ENCODE measurements at places on chromosomes 13 and 19.

DNA sequence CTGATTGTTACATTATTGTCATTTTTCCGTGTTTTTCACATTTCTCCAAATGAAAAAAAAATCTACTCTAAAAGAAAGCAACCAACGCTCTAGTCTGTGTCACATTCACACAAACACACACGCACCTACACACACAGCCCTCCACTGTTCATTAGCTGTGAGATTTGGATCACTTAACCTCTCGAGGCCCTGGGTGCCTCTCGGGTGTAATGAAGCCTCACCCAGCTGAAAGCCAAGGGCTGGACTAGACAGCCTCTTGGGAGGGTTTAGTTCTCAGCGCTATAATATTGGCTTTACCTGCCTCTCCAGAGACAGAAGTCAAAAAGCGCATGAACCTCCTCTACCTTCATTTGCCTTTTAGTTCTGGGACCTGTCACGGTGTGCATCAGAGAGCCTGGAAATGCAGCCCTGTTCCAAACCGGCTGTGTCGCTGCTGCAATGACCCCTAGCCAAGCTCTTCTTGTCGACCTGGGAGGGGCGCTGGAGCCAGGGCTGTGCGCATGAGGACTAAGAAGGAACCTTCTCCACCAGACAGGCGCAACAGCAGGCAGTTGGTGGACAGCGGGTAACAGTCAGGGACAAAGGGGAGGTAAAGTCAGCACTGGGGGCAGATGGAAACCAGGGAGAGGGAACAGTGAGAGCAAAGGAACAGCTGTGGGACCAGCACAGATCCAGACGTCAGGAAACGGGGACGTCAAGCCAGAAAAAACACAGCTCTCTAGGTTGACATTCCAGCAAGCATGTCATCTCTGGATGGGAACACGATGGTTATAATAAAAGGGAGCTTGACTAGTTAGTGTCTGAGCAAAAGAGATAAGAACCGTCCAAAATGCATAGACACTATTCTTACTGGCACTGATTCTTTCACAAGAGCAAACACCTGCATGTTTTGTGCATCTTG, 375.9 kb downstream of the EFNB2 start:
- no peak for DNase-seq

DNA sequence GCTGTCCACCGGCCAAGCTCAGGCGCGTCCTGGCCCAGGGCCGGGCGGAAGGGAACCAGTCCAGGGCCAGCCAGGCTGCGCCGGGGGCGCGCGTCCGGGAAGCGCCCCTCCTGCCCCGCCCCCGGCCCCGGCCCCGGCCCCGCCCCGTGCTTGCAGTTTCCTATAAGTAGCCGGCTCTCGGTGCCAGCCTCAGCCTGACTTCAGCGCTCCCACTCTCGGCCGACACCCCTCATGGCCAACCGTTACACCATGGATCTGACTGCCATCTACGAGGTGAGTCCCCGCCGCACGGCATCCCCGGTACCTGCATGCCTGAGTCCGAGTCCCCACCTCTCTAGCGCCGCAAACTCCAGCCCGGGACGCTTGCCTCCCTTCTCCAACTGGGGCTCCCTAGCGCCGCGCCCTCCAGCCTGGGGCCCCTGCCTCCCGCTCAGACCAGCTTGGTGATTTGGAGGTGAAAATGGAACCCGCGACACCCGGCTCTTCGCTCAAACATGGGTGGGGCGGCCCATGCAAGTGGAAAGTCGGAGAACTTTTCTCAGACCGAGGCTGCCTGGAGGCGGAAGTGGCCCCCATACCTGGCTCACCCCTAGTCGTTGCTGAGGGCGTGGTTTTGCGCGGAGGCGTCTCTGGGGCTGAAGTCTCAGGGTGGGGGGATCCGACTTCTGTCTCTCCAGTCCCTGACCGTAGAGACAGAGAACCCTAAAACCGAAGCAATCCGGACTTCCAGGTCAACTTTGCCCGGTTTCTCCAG, at the start of gene ZFP36:
TSS of gene ZFP36 (plus strand) at position 192 of the 754 bp plus-strand sequence. CDS start at position 250, 58 bp downstream.
- DNase-seq: no peak

DNA sequence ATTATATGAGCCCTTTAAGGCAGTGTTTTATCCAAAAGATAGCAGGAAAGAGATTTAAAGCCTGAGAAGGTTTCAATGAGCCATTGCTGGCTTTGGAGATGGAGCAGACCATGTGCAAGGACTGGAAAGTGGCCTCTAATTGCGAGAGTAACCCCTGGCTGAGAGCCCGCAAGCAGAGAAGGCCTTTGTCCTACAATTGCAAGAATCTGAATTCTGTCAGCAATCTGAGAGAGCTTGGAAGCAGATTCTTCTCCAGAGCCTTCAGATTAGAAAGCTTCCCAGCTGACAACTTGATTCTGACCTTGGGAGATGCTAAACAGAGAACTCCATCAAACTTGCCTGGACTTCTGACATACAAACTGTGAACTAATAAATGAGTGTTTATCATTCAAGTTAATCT, 528.7 kb upstream of the KLF12 start:
- DNase-seq: no peak

- DNase-seq: no peak
These were observed 1.5 kb downstream of the HS6ST3 start for GRCh38 chr13:96091164-96092117.

DNA sequence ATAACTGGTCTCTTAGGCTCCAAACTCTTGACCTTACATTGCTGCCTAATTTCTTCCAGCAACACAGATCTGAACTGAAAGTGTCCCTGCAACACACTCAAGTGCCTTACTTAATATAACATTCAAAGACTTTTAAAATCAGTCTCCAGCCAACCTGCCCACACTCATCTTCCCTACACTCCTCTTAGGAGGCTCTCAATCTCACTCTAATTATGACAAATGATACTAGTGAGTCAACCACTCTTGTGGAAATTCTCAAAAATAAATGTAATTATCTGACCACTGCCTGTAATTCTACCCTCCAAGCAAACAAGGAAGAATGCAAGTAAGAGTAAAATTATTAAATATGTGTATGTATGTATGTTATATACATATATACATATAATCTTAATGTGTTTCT, 348.1 kb upstream of the MIR17HG start:
- DNase-seq: no peak

DNA sequence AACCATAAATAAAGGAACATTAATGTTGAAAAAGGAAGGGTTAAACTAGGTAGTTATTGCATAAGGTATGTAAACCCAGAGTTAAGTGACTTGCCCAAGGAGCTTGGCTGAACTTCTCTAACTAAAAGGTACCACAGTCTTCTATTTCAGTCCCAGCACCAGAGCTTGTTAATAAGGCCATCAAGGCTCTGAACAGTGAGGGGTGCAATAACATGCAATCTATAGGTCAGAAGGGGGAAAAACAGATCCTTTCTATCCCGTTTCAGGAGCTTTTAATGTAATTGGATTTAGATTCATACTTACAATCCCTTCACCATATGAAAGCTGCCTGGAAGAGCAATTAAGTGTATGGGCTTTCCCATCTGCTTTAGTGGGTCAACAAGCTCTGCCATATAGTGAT, 441.5 kb upstream of the SPRY2 start:
- no peak for DNase-seq

GRCh38 chr13:108827646-108828045, 198.2 kb downstream of the MYO16 start:
- DNase-seq: no peak

GRCh38 chr13:112105244-112105681, 38.3 kb downstream of the SOX1 start:
- DNase-seq: no peak

GRCh38 chr19:23273022-23273589, 22.9 kb upstream of the ZNF724 start:
- DNase-seq: no peak

- no peak for DNase-seq
These were observed 15.1 kb downstream of the NDUFB7 start for GRCh38 chr19:14556662-14557188.

DNA sequence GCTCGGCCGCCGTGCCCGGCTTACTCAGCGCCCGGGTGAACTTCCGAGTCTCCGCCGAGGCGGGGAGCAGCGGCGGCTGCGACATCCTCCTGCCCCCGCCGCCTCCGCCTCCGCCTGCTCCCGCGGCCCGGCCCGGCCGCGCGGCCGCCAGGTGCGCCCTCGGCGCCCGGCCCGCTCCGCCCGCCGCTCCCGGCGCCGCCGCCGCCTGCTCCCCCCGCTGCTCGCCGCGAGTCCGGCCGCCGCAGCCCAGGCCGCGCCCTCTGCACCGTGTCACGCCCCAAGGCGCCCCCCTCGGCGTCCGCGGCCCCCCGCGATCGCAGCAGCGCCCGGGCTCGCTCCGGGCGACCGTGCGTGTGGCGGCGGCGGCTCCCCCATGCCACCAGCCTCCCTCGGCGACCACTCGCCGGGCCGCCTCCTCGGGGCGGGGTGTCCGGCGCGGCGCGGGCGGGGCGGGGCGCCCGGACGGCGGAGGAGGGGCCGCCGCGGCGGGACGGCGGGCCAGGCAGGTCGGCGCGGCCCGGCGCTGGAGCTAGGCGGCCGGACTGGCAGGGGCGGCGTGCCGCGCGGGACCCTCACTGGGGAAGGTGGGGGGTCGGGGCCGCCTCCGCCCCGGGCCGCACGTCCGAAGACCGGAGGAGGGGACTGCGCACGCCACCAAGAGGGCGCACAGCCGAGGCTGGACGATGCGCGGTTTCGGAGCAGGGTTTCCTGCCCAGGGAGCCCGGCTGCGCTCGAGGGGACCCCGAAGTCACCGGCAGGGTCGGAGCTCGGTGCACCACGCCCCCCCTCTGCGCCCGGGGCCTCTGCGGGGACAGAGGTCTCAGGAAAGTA, 108.6 kb upstream of the DOCK9 start:
- DNase-seq: no peak

DNA sequence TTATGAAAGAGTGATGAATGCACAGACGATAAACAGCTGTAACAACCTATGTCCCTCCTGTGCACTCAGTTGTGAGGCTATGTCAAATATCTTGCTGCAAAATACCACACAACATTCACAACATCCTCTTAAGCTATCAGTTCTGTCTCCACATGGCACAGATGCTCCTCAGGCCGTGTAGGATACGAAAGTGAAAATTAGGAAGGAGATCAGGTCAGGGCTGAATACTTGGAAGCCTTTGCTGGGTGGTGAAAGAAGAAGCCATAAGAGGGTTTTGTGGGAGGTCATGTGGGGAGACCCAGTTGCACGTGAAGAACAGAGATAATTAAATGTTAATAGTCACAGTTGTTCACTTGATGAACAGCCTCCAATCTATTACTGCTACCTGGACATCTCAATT, 58.9 kb downstream of the RXFP2 start:
- DNase-seq: no peak

DNA sequence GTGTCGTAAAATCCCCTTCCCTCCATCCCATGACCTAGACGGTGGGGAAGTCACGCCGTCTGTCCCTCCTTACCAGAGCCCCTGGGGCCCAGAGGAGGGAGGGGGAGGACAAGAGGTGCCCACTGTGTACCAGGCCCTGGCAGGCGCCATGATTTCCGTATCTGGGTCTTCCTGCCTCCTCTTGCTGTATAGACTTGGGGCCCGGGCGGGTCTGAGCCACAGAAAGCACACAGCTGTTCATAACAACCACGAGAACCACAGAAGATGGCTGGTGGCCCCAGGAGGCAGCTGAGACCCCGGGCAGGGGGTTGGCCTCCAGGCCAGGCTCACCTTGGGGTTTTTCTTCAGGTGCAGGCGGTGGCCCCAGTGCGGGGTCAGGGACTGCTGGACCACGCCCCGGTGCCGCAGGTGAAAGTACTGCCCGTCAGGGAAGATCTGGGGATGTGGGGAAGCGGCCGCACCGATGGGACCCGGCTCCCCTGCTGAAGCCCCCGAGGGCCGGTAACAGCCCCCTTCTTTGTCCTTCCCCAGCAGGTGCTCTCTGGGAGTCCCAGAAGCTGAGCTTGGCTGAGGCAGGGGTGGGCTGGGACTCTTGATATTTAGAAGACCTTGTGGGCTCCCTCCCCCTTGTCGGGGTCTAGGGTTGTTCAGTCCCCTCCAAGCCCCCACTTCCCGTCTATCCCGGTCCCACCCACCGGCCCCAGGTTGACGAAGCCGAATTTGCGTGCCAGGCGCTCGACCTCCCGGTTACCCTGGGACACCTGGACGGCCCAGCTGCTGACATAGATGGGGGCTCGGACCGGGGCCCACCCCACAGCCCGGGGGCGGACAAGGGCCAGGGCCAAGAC, 463 bp downstream of the PCSK4 start:
- DNase-seq: no peak

DNA sequence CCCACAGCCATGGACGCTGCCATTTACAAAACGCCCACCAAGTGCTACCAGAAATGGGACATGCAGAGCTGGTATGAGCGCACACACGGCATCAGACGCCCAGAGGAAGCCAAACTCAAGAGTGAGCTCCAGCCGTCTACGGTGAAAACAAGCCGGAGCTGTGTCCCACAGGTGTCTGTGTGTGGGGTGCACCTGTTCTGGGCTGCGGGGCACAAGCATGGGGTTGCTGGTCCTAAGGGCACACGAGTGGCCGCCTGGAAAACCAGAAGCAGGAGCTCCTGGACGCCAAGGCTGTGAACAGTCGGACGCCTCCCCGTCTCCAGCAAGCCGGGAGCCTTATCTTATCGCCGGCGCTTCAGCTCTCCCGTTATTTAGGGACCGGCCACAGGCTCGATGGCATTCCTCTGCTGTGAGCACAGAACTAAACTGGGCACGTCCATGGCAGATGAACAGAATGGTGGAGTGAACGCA, 1.3 kb downstream of the ADPRHL1 start:
- DNase-seq: no peak

- DNase-seq: no peak
These were observed 1.7 kb downstream of the UBE2M start for GRCh38 chr19:58556622-58557220.

GRCh38 chr13:44397766-44398223, 24.2 kb downstream of the SERP2 start:
- DNase-seq: no peak

GRCh38 chr13:39930544-39931444, 275.3 kb downstream of the COG6 start:
- no peak for DNase-seq

- no peak for DNase-seq
These were observed 118.6 kb downstream of the TBC1D4 start for GRCh38 chr13:75363371-75363770.

GRCh38 chr19:30431591-30431990, 59.4 kb downstream of the ZNF536 start:
- no peak for DNase-seq

DNA sequence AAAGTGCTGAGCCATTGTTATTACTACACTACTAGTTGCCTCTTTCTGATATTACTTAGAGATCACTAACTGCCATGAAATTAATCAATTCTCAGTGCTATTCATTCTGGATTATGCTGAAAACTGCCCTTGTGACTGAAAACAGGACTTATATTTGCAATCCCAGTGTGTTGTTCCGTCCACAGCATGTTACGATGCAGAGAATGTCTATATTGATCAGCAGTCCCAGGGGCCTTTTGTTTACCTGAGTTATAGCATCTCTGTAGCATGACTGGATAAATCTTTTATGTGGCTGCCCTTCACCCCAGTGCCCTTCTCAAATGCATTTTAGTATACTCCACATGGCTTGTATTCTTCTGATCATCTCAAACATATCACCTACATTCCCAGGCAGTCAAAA, 251.0 kb downstream of the GPC5 start:
- DNase-seq: no peak

GRCh38 chr19:6125571-6125989, 9.9 kb upstream of the ACSBG2 start:
- no peak for DNase-seq
